GM04504 (cell line): ENCODE measurements at places on chromosomes 1 and 21.
A peak's percentile ranks its signal among the peaks of the same experiment; 100 is the strongest.

DNA sequence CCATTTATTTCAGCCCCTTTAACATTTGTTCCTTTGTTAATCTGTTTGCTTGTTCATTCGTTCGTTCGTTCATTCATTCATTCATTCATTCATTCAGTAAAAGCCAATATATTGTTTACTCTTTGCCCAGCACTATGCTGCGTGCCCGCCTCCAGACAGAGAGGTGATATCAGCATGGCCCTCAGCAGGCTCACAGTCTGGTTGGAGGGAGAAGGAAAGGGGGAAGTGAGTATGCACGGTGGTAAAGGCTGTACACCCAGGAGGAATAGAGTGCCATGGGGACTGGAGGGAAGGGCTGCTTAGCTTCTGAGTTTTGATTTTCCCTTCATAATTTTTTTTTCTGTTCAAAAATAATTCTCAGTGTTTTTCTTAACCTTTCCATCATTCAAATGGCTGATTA lies 144.7 kb downstream of the NOS1AP start:
- no peak for DNase-seq

GRCh38 chr1:243315893-243316292 lies 60.1 kb downstream of the SDCCAG8 start:
- DNase-seq: no peak

DNA sequence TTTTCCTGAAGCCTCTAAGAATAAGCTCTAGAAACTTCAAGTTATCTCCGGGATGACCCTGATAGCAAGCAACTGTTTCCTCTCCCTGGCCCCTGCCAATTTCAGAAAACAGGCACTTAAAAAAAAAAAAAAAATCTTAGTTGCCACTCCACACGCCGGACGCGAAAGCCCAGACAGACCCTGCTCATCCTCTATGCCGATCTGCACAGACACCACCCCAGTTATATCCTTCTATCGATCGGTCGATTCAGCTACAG lies 1.7 kb downstream of the ANP32E start:
- DNase-seq: no peak

DNA sequence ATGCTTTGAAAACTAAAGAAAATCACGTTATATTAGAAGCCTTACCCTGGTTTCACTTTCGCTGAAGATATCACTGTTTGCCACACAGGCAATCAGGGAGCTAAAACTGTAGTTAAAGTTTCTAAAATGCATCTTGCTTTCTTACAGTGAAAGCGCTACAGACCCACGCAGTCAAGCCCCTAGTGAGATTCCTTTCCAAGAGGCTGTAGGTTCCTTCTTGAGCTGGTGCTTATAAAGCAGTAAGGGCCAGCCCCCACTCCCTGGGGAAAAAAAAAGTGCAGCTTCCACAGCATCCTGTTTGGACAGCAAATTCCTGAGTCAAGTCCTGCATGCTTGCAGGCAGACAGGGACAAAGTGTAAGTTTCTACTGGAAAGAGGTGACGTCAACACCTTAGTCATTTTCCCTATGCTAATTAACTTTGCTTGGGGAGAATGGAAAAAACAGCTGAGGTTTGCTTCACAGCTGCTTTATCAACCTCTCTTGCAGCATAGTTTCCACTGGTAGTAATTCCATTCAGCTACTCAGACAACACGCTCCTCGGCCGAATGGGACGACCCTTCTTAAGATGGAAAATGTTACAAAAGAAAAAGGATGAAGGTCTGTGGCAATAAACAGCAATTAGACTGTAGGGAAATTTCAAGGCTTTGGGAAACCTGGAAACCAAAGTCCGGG lies 14.7 kb upstream of the KCNE1 start:
- DNase-seq: peak; percentile 98

DNA sequence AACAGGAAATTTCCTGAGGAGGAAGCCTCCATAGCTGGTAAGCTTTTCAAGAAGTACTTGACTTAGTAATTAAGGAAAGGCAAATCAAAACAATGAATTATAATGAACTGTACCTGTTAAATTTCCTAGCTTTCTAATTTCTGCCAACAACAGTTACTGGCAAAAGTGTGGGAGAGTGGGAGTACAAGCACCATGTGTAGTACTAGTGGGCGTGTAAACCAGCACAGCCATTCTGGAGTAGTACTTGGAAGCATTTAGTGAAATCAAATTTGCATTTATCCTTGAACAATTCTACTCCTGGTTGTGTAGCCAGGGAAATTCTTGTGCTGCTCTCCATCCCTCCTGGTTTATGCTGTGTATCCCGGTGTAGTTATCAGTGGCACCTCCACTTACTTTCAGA lies 190.8 kb downstream of the PRDM2 start:
- no peak for DNase-seq

- DNase-seq: no peak
Measured at GRCh38 chr1:20202166-20202565, 15.8 kb upstream of the PLA2G2C start.

DNA sequence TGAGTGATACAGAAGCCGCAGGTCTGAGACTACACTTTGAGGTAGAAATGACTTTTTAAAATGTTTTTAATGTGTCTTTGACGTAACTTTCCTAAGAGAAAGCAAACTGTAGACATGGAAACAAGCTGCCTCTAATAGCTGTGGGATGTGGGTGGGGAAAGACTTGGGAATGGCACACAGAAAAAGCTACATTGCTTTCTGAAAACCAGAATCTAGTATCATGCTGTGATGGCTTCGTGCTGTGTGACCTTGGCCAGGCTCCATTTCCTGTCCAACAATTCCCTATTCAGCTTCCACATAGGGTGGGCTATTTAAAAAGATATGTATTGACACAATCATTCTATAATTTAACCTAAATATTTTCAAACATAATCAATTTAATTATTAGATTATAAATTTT lies 909.1 kb downstream of the NCAM2 start:
- no peak for DNase-seq

DNA sequence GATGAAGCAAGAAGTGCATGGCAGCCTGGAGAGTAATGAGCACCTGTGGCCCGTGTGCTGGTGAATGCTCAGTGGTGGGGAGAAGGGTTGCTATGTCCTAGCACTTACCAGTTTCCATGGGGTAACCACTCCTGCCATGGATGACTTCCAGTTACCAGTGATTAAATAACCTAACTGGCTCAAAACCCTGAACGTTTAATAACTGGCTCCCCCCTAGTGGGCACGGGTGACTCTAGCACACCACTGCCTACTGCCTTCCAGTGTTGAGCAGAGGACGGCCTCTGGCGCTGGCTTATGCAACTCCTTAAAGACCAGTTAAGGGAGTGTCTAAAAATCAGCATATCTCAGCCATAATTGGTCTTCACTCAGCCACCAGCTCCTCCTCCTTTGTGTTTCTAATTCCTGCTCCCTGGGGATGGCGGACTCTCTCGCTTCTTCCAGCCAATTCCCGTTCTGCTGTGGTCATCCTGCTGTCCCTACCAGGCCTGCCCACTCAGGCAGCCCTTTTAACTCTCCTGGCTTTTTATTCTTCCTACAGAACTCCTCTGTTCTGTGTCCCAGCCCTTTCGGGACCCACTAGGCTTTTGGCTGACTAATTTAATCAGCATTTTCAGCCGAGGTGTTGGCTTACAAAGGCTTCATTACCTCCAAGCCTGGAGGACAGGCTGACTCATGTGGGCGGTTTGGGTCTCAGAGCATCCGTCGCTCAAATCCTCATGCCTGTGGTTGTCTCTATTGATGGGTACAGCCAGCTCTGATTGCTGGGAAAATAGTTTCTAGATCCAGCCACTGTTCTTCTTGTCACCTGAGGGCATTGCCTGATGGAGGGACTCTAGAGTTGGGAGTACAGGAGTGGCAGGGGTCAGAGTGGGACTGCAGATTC lies 332.4 kb downstream of the CAMTA1 start:
- peak; percentile 76 for DNase-seq

DNA sequence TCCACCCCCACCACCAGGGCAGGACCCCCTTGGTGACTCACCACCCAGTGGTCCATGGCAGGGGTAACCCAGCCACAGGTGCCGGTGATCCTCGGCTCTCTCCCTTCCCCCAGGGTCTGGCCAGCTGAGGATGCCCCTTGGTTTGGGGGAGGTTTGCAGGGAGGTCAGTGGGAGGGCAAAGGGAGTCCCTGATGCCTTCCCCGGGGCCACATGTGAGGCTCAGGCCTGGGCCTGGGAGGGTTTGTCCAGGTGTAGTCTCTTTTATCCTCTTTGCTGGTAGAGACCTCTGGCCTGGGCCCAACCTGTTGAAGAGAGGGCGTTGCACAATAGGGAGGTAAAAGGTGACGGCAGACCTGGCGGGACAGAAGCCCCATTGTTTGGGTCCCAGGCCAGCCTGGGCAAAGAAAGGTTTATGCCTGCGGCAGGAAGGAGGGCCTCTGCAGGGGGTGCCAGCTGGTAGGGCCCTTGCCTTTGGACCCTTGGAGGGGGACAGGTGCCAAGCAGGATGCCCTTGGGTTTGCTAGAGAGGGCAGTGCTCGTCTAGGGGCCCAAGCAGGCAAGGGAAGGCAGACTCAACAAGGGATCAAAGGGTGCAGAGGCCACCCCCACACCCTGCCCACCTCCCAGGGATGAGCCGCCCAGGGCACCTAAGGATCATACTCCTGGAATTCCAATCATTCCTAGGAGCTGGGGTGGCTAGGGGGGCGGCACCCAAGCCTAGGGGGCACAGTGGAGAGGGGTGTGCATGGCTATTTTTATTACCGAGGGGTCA lies 760 bp upstream of the TINAGL1 start:
- DNase-seq: no peak

DNA sequence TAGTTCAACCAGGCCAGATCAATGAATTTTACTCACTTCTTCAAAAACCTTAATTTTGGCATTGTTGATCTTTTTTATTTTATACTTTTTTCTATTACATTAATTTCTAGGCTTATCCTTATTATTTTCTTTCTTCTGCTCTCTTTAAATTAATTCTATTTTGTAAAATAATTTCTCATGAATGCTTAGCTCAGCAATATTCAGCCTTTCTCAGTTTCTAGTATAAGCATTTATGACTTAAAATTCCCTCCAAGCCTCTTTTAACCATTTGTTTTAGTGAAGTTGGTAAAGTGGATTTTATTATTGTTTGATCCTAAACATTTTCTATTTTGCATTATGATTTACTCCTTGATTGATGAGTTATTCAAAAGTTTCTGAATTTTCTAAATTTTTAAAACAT lies 20.6 kb upstream of the SAMD13 start:
- DNase-seq: no peak

DNA sequence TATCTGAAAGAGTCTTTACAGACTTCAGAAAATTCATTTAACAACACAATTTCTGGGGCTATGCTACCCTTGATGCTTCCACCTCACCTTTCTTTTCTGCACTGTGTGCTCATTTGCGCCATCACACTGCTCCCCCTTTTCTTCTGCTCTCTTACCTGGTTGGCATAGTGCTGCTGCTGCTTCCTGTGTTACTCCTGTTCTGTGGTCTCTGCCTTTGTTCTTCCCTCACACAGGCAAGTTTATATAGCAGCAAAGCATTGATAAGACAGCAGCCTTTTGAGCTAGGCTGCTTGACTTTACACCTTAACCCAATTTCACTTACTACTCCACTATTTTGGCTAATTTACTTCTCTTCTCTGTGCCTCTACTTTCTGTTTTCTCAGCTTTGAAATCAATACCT lies 18.3 kb downstream of the SGIP1 start:
- no peak for DNase-seq

- no peak for DNase-seq
Measured at GRCh38 chr1:3695326-3696217, 43.3 kb downstream of the TP73 start.

- peak; percentile 64 for DNase-seq
Measured at GRCh38 chr21:34335316-34335715, 28.5 kb upstream of the KCNE2 start.

DNA sequence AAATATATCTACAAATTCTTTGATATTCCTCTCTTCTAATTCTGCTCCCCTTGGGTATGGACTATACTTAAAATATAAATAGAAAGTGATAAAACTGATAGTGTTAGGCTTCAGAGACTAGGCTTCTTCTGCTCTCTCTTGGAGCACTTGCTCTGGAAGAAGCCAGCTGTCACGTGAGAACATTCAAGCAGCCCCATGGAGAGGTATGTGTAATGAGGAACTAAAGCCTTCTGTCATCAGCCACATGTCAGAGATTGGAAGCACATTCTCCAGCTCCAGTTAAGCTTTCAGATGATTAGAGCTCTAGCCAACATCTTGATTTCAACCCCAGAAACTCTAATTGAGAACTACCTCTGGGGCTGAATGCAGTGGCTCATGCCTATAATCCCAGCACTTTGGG lies 34.3 kb downstream of the XKR8 start:
- no peak for DNase-seq

- no peak for DNase-seq
Measured at GRCh38 chr1:230820568-230820967, 47.8 kb downstream of the C1orf198 start.

GRCh38 chr1:66000033-66000637 lies 207.4 kb downstream of the PDE4B start:
- DNase-seq: no peak

- no peak for DNase-seq
Measured at GRCh38 chr1:44939061-44939460, 47.3 kb downstream of the EIF2B3 start.

DNA sequence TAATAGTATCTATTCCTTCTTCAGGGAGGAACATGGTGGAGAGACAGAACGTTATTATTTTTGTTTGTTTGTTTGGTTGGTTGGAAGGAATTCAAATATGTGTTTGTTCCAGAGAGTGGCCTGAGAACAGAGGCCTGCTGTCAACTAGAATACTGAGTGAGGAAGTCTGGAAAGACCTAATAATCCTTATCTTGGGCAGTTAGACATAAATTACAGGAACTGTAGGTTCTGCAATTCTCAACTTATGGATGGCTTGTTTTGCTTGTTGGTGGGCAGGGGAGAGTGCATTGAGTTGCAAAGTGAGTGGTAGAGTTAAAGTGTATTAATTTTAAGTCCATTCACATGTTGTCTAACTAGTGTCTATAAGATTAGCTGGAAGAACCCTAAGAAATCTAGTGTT lies 197.6 kb downstream of the BACH1 start:
- DNase-seq: no peak

- DNase-seq: no peak
Measured at GRCh38 chr1:33616780-33617179, 144.3 kb downstream of the ZSCAN20 start.
